ENCODE measurements at places on chromosomes 3 and 15.

DNA sequence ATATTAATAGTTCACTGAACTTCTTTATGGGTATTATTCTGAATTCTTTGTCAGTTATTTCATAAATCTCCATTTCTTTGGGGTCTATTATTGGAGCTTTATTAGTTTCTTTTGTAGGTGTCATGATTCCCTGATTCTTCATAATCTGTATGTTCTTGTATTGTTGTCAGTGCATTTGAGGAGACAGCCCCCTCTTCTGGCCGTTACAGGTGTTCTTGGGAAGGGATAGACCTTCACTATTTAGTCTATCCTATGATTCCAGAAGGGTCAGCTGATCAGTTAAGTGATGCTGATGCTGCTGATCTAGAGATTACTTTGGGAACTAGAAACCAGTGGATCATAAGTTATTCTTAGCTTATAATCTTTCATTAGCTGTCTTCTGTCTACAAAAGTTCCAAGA lies 34.9 kb downstream of the TMEM39A start:
- no peak for DNase-seq

GRCh38 chr3:134449951-134450350 lies 35.8 kb downstream of the ANAPC13 start:
- no peak for DNase-seq

- no peak for DNase-seq
These were observed 229.7 kb downstream of the ADAMTS17 start for GRCh38 chr15:100112061-100112420.

GRCh38 chr15:96390986-96391385 lies 60.5 kb downstream of the NR2F2 start:
- no peak for DNase-seq

GRCh38 chr3:124833710-124834332 lies 53.3 kb downstream of the ITGB5 start:
- DNase-seq: no peak

DNA sequence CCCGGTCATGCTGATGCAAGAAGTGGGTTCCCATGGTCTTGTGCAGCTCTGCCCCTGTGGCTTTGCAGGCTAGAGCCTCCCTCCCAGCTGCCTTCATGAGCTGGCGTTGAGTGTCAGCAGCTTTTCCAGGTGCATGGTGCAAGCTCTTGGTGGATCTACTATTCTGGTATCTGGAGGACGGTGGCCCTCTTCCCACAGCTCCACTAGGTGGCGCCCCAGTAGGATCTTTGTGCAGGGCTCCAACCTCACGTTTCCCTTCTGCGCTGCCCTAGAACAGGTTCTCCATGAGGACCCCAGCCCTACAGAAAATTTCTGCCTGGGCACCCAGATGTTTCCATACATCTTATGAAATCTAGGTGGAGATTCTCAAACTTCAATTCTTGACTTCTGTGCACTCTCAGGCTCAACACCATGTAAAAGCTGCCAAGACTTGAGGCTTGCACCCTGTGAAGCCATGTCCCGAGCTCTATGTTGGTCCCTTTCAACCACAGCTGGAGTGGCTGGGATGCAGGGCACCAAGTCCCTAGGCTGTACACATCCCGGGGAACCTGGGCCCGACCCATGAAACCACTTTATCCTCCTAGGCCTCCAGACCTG lies 238.4 kb upstream of the MDFIC2 start:
- peak; percentile 6 for DNase-seq

GRCh38 chr15:22810033-22810852 lies 23.8 kb downstream of the NIPA1 start:
- no peak for DNase-seq

DNA sequence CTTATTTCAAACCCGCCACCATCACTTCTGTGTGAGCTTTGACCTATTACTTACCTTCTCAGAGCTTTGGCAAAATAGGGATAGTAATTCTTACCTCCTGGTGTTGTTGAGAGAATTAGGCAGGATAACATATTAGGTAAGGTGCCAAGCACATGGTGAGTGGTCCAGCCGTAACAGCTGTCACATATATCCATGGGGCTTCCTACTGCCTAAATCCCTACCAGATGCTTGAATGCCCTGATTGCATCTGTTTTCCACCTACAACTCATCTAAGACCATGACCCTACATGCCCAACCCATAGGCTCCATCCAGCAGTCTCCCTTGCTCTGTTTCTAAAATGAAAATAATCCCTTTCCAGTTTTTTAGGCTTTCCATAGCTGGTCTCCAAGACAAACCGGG lies 162.3 kb upstream of the NR2E3 start:
- DNase-seq: no peak

- no peak for DNase-seq
These were observed 510 bp upstream of the GOLGB1 start for GRCh38 chr3:121750087-121750415.

GRCh38 chr3:145251311-145251710 lies 909.7 kb downstream of the PLOD2 start:
- no peak for DNase-seq

DNA sequence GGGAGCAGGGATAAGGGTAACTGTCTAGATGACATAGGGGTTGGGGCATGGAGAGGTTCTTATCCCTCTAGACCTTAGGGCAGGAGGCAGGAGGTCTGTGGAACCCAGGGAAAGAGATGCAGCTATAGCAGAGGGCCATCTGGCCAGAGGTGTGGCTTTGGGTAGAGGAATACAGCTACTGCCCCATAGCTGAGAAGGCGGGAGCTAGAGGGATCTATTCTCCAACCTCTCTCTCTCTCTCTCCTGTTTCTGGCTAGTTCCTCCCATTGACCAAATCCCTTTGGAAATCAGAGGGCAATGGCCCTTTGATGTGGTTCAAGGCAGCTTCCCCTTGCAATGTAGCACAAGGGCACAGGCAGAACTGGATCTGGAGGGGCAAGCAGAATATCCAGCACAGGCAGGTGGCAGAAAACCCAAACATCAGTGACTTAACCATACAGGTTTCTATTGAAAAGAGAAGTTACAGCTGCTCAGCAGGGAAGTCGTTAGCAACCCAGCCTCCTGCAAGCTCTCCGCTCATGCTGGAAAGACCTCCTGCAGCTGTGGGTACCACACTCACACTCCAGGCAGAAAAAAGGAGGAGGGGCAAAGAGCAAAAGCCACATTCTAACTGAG lies 22.3 kb upstream of the LMOD3 start:
- DNase-seq: no peak

- DNase-seq: no peak
These were observed 48.8 kb downstream of the ZNF710 start for GRCh38 chr15:90049666-90050604.

GRCh38 chr15:68207176-68207935 lies 2.2 kb upstream of the CALML4 start:
- no peak for DNase-seq

DNA sequence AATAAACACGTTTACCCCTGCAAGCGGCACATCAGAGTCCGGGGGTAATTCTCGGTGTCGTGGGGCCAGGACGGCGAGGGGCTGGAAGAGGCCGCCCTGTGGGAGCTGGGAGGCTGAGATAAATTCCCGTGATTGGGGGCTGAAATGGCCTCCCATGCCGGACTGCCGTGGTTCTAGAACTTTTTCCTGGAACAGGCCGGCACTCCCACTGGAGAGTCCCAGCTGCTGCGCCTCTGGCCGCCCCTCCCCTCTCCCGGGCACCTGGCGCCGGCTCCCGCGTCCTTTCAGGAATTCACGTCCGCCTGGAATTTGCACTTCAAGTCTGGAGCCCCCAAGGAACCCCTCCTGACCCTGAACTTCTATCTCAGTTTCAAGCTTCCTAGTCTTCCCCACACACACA lies 10.8 kb upstream of the LRRC2 start:
- no peak for DNase-seq

GRCh38 chr3:71955240-71956068 lies 170.5 kb upstream of the PROK2 start:
- DNase-seq: peak; percentile 41

GRCh38 chr3:160279657-160280056 lies 54.4 kb downstream of the C3orf80 start:
- no peak for DNase-seq

DNA sequence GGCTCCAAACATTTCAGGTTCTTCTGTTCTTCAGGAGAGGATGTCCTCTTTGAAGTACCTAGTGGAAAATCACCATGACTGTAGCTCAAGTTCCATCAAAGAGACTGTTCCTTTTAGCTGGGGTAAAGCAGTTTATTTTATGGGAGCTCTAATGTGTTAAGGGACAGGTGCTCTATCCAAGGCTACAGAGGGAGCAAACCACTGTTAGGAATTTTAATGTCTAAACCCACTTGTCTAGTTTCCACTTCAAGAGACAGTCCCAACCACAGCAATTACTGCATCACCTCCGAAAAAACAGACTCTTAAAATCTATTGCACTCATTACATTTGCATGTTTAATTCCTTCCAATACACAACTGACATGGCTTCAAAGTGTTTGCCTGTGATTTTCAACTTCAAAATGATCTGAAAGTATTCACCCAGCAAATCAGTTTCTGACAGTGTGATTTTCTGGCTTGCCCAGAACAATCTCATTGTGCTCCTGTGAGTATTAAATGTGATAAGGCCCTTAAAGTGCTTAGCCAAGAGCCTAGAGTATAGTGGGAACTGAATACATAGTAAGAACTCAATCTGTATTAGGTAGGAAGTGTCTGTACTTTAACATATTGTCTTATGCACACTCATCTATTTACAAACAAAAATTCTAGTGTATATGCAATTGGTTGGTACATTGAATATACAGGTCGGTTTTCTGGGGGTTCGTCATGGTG lies 266.5 kb upstream of the CCDC54 start:
- no peak for DNase-seq
